ENCODE measurements at places on chromosomes 5 and 9.

- no peak for DNase-seq
These were observed 266.9 kb downstream of the ARHGAP26 start for GRCh38 chr5:143037071-143037470.

DNA sequence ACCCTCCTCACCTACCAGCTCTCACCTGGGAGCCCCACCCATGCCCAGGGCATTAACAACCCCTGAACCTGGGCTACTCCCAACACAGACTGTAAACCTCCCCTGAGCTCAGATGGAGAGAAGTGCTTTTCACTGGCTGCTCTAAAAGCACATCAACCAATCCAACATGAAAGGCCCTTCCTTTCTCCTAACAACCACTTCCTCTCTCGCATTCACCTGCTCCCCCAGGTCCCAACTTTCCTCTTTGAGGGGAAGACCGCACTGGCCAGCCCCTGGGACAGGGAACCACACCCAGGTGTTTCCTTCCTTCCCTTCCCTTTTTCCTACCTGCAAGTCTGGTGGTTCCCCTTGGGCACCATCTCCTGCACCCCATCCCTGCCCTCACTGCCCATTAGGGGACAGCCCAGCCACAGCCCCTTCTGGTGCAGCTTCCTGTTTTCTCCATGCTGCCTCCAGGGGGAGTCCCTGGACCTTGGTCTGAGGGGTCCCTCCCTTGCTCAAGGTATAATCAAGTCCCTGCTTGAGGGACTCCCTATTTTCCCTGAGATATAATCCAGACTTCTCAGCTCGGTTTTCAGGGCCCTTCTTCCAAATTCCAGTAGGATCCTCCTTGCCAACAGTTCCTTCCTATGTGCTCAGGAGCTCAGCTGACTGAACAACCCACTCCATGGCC is 30.5 kb upstream of the DAB2IP start:
- peak; percentile 57 for DNase-seq

DNA sequence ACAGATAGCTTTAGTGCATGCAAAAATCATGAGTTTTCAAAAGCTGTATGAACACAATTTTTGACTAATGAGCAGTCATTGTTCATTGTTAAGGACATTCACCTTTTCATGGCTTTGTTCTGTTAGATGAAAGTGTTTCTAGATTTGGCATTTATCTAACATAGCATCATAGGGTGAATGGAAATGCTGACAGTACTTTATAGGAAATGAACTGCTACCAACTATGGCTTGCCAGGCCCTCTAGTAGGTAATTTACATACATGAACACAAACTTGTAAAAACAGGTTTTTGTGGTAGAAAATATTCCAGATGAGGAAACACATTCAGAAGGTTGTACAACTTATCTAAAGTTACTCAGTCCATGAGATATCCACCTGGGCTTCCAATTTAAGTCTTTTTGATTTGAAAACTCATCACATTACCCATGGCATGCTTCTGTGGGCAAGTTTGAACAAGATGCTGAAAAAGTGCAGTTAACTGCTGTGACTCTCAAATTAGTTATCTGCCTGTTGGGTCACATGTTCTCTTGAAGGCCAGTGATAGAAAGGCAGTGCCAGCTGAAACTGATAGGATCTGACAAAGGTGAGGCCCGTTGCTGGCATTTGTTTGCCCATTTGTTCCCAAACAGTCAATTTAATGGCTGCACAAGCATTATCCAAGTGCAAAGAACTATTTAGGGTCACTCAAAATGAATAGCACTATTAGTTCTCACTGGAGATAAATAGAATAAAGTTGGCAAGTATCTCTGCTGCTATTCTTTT is 399.1 kb downstream of the MAN2A1 start:
- no peak for DNase-seq

DNA sequence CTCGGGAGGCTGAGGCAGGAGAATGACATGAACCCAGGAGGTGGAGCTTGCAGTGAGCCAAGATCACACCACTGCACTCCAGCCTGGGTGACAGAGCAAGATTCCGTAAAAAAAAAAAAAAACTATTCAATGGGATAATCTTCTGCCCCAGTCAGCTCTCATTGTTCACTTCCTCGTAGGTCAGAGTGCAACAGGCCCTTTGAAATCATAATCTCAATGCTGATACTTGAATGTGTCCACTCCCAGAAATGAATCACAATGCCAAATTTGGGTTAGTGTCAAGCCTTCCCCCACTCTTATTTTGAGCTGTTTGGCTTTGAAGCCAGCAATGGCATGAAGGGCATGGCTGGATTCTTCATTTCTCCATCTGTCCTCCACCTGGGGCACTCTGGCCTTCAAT is 610.3 kb upstream of the KLF4 start:
- DNase-seq: no peak

- peak; percentile 8 for DNase-seq
These were observed 847 bp upstream of the GABRB2 start for GRCh38 chr5:161547406-161547737.

GRCh38 chr9:71485326-71485725 is 283.0 kb downstream of the CEMIP2 start:
- DNase-seq: no peak

DNA sequence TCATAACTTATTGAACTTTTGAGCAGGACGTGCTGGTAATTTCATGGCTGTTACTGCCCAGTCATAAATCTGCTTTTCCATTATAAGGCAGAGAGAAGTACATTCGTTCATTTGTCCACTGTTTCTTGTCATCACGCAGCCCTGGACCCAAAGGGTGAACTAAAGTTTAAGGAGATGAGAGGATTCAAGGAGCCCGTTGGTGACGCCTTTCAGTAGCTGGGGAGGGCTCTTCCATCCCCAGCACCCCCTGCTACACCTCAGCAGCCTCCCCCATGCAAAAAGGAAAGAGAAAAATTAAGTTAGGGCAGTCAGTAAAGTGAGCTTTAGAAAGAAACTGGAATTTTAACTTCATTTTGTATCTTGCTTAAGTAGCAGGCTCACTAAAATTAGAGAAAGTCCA is 2.9 kb downstream of the FOXE1 start:
- DNase-seq: no peak

DNA sequence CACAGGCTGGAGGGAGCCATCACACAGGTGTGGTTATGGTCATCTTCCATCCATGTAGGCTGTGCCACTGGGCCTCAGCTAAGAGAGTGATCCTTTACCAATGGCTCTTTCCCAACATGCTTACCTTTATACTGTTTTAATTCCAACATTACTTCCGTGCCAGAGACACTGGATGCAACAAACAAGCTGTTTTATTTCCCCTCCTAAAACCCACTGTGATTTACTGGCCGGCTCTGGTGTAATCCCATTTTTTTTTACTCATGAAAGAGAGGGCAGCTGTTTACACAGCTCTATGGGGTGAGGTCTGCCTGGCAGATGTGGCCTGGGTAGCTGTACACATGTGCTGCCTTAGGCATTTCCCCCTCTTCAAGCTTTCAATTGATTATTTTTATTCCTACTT is 58.5 kb downstream of the MACROH2A1 start:
- DNase-seq: no peak

DNA sequence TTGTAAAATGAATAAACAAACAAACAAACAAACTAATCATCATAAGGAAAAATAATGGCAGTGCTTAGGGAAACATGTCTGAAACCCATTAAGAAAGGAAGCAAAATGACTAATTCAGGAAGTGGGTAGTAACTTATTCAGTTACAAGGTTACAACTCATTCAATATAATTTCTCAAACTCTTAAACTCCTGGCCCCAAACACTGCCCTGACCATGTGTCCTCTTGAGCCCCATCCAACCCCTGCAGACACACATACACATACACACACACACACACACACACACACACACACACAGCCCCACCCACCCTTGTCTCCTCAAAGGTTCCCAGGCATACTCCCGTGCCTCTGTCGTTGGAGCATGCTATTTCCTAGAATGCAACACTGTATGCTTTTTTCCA is 193.9 kb downstream of the SEC61B start:
- no peak for DNase-seq

DNA sequence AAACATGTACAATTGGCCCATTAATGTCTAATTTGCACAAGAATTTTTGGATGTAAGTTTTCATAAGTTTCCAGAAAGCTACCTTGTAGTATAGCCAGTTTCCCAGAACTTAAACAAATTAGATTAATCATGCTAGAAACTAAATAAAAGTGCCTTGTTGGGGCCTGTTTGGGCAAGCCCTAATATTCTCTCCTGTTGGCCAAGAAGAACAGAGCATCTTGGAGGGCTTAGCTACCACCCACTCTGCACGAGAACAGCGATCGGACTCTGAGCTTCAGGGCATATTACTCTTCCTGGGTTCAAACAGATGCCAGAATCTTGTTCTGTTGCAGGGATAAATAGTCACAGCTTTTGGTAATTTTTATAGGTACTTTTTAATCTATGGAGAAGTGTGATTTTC is 88.2 kb downstream of the GAS1 start:
- no peak for DNase-seq

- no peak for DNase-seq
These were observed 42.1 kb downstream of the CXXC5 start for GRCh38 chr5:139690064-139690802.

GRCh38 chr5:11023945-11024344 is 262.9 kb upstream of the DAP start:
- no peak for DNase-seq

GRCh38 chr9:134030821-134031470 is 5.7 kb downstream of the BRD3OS start:
- no peak for DNase-seq

DNA sequence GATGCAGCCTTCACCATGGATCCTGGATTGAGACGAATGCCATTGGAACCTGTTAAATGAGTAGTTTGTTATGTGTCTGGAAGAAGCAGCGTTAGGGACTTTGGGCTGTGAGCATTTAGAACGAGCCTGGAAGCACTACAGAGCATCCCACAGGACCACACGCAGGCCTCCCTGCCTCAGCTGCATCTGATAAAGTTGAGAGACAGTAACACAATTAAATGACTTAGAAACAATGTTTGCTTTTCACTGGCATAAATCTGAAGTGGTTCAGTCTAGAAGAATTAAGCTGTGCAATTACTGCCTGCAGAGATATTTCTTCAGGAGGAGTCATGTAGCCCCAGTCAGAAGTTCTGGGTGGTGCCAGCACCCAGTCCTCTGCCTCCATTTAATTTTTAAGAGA is 9.8 kb upstream of the TLX3 start:
- no peak for DNase-seq

- DNase-seq: no peak
These were observed 314.9 kb downstream of the MARCHF11 start for GRCh38 chr5:15864536-15865215.

DNA sequence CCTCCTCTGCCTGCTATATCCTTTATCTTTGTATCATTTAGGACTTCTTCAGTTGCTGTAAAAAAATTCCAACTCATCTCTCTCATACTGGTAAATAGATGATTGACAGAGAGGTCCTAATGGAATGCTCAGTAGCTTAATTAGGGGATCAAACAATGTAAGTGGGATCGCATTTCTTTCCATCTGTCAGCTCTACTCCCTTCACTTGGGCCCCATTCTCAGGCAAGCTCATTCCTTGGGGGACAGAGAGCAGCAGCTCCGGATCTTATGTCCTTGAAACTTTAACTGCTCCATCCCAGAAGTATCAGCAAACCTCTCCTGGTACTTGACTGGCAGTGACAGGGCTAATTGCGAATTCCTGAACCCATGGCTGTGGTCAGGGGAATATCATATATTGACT is 146.7 kb downstream of the YTHDC2 start:
- DNase-seq: no peak

GRCh38 chr5:86232246-86232645 is 385.5 kb upstream of the COX7C start:
- no peak for DNase-seq

GRCh38 chr5:6399980-6400910 is 21.9 kb upstream of the MED10 start:
- no peak for DNase-seq

DNA sequence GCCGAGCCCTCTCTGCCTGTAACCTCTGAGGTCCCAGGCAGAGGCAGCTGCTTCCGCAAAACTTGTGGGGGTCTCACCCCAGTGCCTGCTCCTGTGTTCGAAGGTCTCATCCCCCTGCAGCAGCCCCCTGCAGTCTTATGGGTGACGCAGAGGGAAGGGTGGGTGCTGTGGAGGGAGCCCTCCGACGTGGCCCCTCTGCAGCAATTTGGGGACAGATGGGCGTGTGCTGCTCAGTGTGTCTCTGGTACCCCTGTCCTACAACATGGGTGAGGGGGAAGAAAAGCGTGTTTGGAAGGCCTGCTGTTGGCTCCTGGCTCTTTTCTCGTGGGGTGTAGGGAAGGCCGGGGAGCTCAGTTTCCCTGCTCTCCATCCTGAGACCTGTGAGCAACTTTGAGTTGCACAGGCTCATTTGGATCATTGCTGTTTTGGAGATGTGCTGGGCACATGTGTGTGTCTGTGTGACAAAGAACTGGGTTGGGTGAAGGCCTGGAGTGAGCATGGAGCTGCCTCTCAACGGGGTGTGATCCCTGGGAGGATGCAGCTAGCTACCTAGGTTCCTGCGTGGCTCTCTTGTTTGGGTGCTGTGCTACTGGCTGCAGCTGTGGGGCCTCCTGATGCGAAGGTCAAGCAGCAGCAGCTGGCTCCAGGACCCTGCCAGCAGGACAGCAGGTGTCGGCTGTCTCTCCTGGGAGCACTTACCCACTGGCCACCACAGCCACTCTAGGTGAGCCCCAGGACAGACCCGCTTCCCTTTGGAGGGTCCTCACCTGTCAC is 179.6 kb upstream of the PITX1 start:
- no peak for DNase-seq

- DNase-seq: no peak
These were observed 174.5 kb upstream of the DAP start for GRCh38 chr5:10935536-10935935.

DNA sequence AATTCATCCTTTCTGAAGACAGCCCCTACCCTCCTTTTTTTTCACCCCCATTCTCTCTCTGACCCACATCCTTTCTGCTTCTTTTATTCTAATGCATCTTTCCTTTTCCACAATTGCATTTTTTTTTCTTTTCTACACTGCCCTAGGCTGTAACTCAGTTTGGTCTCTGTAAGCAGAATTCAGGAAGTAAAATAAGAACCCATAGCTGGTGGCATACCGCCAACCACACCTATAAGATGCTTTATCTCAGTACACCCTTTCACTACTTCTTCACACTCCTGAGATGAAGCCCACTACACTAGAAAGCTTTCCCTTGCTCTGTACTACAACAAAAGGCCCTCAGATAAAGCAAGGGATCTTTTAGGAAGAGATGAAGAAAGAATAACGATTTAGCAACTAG is 16.1 kb upstream of the TSSK1B start:
- DNase-seq: no peak

GRCh38 chr5:156148301-156148700 is 178.7 kb upstream of the SGCD start:
- no peak for DNase-seq
